ENCODE measurements at places on chromosomes 3 and 15.

DNA sequence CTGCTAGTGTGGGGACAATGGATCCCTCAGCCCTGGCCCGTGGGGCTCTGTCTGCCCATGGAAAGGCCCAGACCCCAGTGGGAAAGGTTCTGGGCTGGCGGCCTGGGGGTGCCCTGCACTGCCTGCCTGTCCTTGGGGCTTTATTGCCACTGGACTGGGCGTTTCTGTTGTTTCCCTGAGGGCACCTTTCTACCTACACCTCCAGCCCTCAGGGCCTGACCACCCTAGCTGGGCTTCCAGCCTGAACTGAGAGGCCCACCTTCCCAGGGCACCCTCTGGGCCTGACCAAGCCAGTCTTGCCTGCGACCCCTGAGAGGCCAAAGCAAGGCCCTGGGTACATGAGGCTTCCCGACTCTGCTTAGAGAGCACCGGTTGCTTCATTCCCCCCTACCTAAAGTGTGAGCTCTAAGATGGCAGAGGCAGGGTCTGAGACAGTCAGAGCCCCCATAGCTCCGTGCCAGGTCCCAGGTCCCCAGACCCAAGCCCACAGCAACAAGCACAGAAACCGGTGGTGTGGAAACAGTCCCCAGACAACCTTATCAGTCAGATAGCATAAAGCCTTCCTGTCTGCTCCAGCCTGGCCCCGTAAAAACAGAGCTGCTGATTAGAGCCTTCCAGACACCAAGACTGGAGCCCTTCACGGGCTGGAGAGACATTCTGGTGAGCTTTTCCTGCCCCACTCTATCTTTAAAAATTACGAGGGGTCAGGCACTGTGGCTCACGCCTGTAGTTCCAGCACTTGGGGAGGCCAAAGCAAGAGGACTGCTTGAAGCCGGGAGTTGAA lies 102.8 kb downstream of the CHSY1 start:
- DNase-seq = no peak

DNA sequence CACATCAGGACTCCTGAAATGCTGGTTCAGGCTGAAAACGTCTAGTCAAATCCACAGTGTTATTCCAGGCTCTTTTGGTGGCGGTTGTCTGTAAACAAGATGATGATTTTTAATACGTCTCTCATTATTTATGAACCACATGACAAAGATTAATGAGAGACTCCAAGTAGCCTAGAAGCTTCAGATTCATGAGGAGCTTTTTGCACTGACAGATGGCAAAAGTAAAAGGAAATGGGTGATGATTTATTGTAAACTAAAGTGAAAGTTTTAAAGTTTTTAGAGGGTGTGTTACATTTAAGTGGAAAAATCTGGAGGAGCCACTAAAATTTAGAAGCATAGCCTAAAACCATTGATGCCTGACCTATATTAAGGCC lies 77.0 kb downstream of the BBX start:
- DNase-seq = no peak

GRCh38 chr15:64843991-64844390 lies 2.3 kb downstream of the PLEKHO2 start:
- DNase-seq = no peak

GRCh38 chr15:48842501-48842900 lies 31.6 kb upstream of the CEP152 start:
- DNase-seq = no peak

DNA sequence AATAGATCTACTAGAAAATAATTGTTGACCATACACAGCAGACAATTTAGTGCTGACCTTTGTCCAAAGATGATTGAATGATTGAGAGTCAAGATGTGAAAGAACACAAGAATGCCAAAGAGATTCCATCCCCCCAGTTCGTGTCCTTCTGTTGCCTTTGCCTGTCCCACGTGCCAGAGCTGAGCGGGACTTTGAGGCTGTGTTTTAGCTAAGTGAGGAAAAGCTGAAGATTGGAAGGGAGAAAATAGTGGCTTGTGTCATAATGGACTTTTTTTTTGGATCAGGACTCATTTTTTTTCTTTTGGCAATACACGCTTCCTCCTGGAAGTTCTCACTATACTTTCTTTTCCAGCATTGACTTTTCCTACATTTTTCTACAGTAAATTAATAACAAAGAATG lies 206.6 kb upstream of the MDFIC2 start:
- no peak for DNase-seq

- DNase-seq = no peak
Observed at GRCh38 chr15:26736502-26737248, 36.2 kb downstream of the GABRB3 start.

DNA sequence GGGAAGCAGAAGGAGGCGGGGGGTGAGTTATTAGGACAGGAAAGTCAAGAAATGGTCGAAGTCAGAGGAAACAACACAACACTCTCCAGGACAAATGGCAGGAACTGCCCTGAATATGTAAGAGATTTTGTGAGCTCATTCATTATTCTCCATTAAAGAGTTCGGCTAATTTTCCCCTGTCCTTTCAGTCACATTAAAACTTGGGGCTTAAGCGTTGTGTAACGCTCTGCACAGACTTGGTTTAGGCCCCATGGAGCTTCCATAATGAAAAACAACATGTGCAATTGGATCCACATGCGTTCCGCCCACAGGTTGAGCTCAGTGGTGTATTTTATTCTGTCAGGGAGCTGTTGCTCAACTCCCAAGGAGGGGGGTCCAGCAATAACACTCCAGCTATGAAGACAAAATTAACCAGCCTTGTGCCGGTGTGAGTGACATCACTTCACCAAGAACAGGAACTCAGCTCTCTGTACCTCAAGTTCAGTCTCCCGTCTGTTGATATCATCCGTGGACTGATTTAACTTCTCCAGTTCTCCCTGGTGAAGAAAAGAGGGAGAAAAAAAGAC lies 2.3 kb downstream of the SH3BP5 start:
- no peak for DNase-seq

- no peak for DNase-seq
Observed at GRCh38 chr15:93466380-93466779, 377.4 kb upstream of the RGMA start.

GRCh38 chr3:74921676-74922075 lies 307.2 kb upstream of the CNTN3 start:
- no peak for DNase-seq

GRCh38 chr3:72319194-72320094 lies 528.8 kb downstream of the SHQ1 start:
- no peak for DNase-seq

GRCh38 chr15:88704791-88705768 lies 66.3 kb downstream of the ISG20 start:
- no peak for DNase-seq

GRCh38 chr3:183298701-183299153 lies 45.7 kb downstream of the B3GNT5 start:
- no peak for DNase-seq

DNA sequence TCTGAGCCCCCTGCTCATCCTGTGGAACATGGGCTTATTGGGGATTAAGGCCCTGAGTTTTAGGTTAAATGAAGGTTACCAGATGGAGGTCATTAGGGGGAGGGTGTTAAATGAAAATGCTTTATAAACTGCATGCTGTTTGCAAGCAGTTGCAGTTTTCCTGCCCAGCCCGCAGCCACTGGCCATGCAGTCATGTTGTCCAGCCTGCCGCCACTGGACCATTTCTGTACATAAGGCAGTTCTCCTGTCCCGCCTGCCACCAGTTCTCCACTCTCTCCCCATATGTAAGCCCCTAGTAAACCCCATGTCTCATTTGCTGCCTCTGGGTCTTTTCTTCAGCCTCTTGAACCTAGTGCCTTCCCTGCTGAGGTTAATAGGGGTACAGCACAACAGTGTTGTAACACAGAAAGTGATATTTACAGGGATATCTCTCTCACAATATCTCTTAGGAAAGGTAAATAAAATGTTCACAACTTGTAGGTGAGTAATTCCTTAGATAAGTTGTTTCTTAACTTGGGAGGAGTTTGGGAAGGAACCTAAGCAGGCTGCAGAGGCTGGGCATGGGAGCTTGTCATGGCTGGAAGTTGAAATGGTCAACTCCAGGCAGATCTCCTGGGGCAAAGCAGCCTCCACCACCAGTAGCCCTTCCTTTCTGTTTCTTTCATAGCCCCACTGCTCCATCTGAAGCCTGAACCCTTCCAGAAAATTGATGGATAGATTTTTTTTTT lies 148.2 kb downstream of the CMSS1 start:
- DNase-seq = no peak

DNA sequence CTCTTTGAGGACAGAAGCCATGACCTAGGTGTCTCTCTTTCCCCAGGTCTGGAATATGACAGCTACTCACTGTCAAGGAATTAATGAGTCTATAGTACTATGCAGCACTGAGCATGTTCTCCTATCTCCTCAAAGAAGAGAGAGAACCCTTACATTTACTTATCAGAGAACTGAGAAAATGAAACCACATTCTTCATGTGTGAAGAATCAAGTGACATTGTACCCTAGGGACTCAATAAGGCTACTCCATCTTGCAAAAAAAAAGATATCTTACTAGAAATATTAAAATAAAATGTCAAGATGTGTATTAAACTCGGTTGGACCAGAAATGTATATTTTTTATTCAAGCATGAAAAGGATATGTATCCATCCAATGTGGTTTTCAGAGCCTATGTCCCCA lies 133.2 kb upstream of the COL8A1 start:
- no peak for DNase-seq

DNA sequence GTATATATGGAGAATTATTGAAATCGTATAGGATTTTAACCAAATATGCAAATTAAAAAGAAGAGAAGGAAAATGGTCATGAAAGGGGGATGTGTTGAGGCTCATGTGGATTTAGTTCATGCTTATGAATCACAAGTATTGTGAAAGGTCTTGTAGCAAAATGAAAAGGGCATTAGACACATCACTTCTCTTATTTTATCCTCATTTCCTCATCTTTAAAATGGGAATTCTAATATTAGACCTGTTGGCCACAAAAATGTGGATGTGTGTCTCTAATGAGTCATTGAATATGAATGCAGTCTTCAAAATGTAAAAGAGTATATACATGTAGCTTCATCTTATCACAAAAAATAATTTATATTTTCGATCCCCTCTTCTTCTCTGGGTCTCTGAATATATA lies 14.9 kb upstream of the ALCAM start:
- peak; percentile 76 for DNase-seq

DNA sequence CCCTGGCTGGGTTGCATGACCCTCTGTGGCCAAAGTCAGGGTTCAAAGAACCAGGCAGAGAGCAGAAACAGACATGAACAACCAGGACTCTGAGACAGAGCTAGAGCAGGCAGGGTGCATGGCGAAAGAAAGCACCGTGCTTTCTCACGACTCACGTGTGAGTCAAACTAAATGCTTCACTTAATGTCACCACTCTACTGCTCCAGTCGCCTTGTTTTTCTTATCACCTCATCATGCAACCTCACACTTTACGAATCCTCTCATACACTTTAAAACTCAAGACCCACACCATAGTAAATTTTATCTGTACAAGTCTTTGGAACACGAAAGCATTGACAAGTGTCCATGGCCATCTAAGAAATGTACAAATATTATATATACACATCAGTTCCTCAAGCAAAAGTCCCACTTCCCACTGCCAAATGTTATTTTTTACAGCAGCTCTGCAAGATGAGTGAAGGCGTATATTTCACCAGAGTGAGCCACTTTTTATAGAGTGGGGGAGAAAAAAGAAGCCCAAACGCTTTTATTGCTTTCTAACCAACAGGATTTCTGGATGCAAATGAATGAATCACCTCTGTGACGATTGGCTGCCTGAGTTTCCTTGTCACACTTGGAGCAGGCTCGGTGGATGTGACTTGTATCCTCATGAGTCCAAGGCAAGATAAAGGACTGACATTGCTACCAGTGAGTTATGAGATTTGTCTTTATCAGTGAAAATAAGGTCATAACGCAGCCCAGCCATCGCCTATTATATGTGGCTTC lies 16.0 kb upstream of the MEGF11 start:
- peak; percentile 71 for DNase-seq

DNA sequence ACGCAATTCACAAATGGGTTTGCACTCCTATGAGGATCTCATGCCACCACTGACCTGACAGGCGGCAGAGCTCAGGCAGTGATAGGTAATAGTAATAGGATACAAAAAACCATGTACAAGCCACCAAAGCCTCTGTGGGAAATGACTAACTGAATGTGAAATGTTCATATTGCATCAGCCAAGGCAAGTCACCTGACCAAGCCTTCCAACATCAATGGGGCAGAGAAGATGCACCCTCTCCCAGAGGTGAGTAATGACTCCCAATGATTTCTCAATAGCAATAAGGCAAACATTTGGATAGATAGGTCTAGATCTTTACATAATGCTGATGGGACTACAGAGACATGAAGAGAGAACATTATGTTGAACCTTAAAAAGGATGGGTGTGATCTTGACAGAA lies 14.9 kb downstream of the CNTN3 start:
- no peak for DNase-seq

GRCh38 chr3:27056326-27056725 lies 312.9 kb downstream of the NEK10 start:
- DNase-seq = no peak

GRCh38 chr15:40929660-40930429 lies 705 bp downstream of the DLL4 start:
- DNase-seq = no peak

DNA sequence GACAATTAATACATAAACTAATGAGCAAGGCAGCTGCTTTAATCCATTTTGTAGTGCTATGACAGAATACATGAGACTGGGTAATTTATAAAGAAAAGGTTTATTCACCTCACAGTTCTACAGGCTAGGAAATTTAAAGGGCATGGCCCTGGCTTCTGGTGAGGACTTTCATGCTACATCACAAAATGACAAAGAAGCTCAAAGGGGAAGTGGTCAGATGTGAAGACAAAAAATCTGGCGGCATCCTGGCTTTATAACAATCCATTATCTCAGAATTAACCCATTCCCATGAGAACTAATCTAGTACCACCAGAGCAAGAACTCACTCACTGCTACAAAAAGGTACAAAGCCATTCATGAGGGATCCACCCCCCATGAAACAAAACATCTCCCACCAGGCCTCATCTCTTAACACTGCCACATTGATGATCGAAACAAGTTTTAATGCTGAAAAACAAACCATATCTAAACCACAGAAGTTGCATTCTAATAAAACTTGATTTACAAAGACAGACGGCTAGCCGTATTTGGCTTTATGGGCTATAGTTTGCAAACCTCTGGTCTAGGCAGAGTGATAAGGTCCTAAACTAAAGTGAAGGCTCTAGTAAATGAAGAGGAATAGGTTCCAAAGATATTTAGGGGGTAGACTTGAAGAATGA lies 44.2 kb downstream of the GSK3B start:
- DNase-seq = no peak

DNA sequence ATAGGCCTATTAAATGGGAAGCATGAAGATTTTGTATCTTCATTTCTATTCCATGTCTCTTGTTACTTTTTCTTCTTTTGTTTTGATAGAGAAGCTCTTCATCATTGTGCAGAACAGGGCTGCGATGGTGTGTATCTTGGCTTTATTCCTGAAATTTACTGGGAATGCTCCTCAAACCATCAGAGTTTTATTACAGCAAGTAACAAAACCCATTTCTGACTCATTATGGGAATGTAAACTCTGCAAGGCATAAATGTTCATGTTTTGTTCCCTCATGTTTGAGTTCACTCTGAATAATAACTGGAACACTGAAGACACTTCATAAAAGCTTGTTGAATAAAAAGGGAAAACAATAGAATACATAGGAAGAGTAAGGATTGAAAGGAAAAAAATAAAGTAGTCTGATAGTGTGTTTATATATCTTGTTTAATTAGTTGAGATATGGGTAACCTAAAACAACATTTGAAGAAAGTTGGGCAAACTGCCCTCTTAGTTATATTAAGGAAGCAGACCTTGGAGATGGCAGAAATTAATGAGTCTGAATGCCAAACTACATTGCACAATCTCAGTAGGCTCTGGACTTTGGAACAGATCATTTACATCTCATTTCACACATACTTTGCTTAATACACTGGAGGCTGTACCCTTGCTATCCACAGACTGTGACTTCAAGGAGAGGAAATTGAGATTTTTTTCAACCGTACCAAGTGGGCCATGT lies 521.5 kb downstream of the GRM7 start:
- DNase-seq = no peak

GRCh38 chr15:81595752-81596151 lies 221.7 kb upstream of the TMC3 start:
- no peak for DNase-seq
